ENCODE measurements at places on chromosomes 4 and X.

DNA sequence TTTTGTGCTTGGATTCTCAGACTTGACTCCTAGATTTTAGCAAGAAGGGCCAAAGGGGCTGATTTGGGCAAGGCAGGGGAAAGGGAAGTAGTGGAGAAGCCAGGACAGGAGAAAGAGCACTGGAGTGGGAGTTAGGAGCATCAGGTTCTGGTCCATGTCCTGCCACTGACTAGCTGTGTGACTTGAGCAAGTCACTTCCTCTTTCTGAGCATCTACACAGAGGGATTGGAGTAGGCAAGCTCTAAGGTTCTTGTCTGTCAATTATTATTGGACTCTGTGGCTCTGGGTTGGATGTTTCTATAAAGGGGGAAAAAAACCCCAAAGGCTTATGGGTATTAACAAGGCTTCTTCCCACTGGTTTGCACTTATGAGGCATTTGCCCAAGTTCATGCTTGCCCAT is 24.4 kb downstream of the PLAC1 start:
- no peak for DNase-seq

GRCh38 chr4:68460085-68460484 is 12.8 kb downstream of the TMPRSS11E start:
- DNase-seq, result no peak

- peak; percentile 70 for DNase-seq
Observed at GRCh38 chrX:10404436-10404835, 215.9 kb downstream of the MID1 start.

GRCh38 chrX:53704294-53704693 is 17.8 kb upstream of the HUWE1 start:
- no peak for DNase-seq
